Inflammatory macrophage treated with lipopolysaccharide for 1 hour (primary cell): ENCODE measurements at places on chromosomes 4 and X.

- DNase-seq = peak; percentile 99
Measured at GRCh38 chr4:158161551-158162354, 11.1 kb downstream of the GASK1B start.

DNA sequence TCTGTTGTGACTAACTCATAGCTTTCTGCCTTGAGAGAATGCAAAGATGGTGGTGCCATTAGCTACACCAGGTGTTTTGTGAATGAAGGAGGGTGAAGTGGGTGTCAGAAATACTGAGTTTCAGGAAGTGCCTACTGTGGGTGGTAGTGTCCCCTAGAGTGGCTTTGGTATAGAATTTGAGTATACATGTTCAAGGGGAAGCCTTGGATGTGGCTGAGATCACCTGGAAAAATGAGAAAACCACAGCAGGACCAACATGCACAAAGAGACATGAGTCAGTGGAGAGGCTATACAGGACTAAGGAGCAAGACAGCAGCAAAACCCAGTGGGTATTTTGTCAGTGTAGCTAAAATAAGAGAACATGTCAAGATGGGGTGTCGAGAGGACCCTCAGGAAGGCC is 204.3 kb upstream of the TBL1X start:
- DNase-seq = no peak

- no peak for DNase-seq
Measured at GRCh38 chrX:111040377-111041017, 55.5 kb upstream of the PAK3 start.

GRCh38 chr4:94491322-94491721 is 39.6 kb downstream of the PDLIM5 start:
- DNase-seq = no peak

- DNase-seq = no peak
Measured at GRCh38 chrX:15977644-15978043, 123.0 kb upstream of the AP1S2 start.

DNA sequence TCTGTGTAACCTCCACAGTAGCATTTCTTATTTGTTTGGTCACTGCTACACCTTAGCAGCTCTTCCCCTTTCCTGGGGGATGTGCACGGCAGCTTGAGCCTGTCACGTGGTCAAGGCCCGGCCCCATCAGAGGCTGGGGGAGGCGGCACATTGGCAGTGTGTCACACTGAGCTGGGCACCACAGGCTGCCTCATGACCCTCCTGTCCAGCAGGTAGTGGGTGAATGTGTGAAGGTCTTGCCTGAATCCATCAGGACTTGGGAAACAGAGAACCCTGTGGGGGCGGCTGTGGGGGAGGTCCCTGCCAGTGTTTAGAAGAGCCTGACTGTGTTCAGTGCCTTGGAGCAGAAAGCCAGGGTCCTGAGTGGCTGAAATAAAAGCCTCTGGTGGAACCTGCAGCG is 33.2 kb downstream of the WFS1 start:
- DNase-seq = no peak

DNA sequence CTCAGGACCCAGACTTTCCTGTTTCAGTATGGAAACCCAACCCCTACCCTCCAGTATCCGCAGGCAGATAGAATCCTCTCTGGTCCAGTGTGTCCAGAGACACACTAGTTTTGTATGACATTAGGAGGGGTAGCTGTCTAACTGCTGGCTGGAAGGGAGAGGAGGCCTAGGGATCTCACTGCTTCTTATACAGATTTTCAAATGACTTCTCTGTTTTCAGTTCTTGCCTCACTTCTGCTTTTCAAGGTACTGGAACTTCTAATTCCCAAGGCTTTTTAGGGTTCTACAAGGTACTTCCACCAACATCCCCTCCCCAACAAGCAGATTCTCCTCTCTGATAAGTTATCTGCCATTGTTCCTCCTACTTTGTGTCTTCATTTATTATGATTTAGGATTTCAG is 6.1 kb downstream of the SGCB start:
- no peak for DNase-seq

- no peak for DNase-seq
Measured at GRCh38 chr4:16717266-16717970, 181.0 kb downstream of the LDB2 start.
